ENCODE measurements at places on chromosomes 11 and 22.

GRCh38 chr22:45804319-45804985 lies 132.8 kb downstream of the ATXN10 start:
- no peak for DNase-seq

DNA sequence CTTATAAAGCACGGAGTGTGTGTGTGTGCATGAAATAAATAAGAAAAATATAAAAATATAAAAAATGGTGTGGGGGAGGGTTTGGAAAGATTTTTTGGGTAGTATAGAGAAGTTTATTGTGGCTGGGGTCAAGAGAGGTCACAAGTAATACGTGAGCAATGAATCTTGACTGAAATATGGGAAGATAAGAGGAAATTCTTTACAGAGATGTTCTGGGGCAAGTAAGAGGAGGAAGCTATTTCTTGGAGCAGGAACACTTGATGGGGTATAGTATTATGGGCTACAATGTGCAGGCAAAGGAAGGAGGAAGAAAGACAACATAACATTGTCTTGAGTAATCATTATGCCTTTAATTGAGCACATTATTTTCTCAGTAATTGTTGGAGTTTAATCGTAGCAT lies 2.1 kb downstream of the HBD start:
- DNase-seq = no peak

- DNase-seq = no peak
Observed at GRCh38 chr22:36921309-36922104, 8.1 kb downstream of the CSF2RB start.

DNA sequence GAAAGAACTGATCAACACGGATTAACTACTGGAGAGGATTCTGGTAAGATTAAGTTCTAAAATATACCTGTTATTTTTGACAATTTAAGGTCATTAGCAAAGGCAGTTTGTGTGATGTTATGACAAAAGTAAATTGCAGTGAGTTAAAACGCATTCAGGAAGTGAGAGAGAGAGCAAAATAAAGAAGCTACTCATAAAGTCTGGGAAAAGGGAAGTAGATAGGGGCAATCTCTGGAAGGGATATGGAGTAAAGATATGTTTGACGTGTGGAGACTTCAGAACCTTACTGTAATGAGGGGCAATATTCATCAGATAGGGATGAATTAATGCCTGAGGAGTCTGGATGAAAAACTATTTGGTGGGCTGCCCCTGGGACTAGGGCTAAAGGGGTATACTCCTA lies 16.8 kb downstream of the OR56B4 start:
- DNase-seq = no peak

DNA sequence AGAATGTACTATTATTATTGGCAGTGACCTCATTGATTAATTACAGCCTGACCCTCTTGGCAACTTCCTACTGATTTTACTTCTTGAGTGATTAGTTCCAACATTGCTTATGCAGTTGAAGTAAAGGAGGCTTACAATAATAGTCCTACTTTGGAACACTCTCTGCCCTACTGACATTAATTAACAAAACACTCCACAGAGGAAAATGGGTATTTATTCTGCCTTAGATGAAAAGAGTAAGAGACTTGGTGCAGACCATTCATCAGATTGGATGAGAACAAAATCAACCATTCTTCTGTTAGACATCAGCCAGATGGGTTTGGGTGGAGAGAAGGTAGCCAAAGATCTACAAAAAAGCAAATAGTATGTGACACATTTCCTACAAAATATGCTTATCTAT lies 363.8 kb downstream of the FAT3 start:
- no peak for DNase-seq

GRCh38 chr11:44243086-44243485 lies 66.9 kb downstream of the ALX4 start:
- DNase-seq = no peak
